NCI-H526 treated with DMSO at 0.1 percent for 48 hours (cell line): ENCODE measurements at places on chromosomes 11 and 22.

DNA sequence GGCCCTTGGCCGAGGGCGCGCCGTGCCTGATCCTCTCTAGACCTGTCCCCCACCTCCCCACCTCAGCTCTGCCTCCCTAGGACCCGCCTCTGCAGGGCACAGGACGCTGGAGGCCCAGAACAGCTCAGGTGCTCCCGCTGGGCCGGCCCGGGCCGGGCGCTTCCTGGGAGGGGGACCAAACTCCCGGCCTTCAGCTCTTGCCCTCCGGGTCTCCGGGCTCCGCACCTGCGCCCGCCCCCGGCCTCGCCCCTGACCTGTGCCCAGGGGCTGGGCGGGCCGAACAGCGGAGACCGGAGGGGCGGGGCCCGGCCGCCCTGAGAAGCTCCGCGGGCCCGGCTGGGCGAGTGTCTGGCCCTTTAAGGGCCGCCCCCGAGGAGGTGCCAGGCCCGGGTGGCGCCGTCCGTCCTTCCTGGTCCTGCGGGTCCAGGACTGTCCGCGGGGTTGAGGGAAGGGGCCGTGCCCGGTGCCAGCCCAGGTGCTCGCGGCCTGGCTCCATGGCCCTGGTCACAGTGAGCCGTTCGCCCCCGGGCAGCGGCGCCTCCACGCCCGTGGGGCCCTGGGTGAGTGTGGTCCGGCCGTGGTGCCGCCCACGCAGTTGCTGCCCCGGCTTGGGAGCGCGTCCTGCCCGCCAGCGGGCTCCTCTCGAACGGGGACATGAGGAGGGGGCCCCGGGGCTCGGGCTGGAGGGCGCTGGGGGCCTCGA is at the start of gene SSH3:
Gene SSH3, plus strand, starts transcription at position 399 of the 703 bp plus-strand sequence. Its CDS starts 96 bp downstream, at position 495.
- DNase-seq: peak; percentile 60

DNA sequence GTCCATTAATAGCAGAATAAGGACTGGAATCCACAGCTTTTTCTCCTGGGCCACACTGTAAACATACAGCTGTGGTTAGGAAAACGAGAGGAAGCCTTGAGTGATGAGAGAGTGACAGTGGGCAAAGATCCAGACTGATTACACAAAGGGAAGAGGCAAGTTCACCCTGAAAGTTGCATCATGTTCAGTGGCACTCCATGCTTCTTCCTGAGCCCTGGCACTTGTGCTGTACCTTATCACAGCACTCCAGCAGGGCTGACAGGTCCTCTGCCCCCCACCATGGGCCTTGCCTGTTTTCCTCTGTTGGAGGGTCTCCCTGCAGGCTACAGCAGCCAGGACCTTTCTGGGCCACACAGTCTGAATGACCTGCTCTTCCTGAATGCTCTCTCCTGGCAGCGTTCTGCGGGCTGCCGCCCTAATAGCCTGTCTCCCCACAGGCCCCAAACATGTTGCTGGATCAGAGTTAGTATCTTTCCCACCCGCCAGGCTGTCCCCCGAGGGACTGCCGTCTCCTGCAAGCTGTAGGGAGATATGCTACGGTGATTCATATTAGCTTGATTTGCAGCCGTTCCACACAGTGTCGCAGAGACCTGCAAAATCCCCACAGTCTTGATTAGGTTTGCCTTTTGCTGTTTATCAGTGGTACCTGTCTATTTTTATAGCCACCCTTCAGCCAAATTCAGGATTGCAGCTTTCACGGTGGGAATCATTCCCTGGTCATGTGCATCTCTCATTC is 60.2 kb downstream of the NTM start:
- DNase-seq: no peak

- no peak for DNase-seq
Observed at GRCh38 chr11:79030448-79030847, 410.4 kb downstream of the TENM4 start.

- no peak for DNase-seq
Observed at GRCh38 chr22:27218012-27218920, 560.9 kb downstream of the MIAT start.

- DNase-seq: no peak
Observed at GRCh38 chr11:64378335-64378880, 19.4 kb downstream of the RPS6KA4 start.

GRCh38 chr22:48750826-48751440 is 1076.7 kb downstream of the BRD1 start:
- DNase-seq: no peak

- no peak for DNase-seq
Observed at GRCh38 chr11:9070749-9071491, 20.5 kb downstream of the SCUBE2 start.

DNA sequence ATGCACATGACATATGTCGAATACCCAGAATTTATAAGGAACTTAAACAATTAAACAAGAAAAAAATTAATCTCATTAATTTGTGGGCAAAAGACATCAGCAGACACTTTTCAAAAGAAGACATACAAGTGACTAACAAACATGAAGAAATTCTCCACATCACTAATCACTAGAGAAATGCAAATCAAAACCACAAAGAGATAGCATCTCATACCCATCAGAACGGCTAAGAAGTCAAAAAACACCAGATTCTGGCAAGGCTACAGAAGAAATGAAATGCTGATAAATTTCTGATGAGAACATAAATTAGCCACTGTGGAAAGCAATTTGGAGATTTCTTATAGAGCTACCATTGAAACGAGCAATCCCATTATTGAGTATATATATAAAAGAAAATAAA is 210.6 kb upstream of the LUZP2 start:
- no peak for DNase-seq

DNA sequence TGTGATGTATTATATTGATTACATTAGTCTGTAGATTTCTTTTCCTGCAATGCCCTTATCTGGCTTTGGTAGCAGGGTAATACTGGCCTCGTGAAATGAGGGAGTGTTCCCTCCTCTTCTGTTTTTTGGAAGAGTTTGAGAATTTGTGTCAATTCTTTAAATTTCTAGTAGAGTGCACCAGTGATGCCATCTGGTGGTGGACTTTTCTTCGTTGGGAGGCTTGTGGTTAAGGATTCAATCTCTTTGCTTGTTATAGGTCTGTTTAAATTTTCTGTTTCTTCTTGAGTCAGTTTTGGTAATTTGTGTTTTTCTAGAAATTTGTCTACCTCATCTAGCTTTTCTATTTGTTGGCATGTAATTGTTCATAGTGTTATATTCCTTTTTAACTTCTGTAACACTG is 18.9 kb downstream of the SHANK3 start:
- DNase-seq: no peak

DNA sequence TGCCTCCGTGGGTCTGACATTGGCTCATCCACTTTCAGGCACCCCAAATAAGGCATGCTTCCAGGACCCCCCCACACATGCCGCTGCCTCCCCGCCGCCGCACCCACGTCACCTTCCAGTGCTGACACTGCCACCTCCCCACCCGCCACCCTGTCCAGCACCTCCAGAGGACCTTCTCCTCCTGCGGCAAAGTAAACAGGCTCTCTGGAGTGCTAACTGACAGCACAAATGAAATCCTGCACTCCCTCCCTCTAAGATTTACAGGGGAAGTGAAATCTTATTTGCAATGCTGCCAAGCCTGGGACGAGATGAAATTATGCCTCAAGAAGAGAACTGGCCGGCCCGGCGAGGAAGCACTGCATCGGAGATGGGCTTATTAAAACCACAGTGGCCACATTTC is 35.3 kb downstream of the MACROD1 start:
- DNase-seq: no peak

- DNase-seq: no peak
Observed at GRCh38 chr11:119218141-119218878, 12.2 kb downstream of the CBL start.

DNA sequence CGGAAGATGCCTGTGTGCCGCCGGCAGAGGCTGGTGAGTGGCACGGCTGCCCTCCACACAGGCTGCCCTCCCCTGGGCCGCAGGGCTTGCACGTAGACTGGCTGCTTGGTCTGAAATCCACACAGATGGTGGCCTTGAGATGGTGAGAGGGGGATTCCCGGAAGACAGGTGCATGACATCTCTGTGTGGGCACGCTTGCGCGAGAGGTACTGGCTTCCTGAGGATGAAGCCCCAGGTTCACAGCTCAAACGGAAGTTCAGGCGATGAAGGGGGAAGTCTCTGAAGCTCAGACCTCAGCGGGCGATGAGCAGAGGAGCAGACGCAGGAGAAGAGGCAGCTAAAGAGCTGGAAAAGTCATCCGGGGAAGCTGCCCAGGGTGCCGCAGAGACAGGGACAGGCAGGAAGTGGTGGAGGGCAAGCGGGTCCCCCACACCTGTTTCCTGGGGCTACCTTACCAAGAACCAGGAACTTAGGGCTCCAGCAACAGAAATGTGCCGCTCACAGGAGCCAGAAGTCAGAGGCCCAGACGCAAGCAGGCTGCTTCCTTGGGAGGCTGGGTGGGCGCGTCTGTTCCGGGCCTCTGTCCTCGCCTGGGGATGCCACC is 7.2 kb downstream of the CRELD2 start:
- DNase-seq: no peak

DNA sequence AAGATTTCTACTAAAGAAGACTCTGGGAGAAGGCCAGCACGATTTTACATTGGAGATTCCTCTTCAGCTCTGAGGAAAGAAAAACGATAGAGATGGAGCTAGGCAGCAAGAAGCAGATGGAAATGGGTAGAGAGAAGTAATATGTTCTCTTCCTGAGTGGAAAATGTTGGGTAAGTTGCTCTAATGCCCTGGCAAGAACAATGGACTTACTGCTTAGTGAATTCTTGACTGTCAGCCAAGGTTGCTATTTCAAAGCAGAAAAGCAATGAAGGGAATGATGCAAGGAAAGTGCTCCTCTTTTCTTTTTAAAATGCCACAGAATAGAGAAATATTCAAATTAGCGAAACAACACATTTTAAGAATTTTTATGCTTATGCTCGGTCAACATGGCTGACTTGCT is 38.4 kb upstream of the CWF19L2 start:
- DNase-seq: no peak

DNA sequence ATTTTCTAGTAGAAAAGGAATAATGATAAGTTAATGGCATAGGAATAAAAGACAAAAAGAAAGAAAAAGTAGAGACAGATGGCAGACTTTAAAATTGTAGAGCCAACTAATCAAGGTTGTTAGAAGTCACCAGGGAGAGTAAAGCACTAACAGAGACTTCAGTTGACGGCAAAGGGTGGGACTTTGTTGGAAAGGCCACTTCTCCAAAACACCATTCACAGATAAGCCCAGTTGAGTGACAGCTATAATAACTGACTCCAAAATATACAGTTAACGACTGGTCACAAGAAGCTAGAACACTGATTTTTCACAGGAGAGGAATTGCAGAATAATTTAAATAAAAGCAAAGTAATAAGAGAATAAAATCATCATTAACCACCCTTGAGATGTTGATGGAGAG is 16.0 kb upstream of the SOX6 start:
- DNase-seq: no peak

DNA sequence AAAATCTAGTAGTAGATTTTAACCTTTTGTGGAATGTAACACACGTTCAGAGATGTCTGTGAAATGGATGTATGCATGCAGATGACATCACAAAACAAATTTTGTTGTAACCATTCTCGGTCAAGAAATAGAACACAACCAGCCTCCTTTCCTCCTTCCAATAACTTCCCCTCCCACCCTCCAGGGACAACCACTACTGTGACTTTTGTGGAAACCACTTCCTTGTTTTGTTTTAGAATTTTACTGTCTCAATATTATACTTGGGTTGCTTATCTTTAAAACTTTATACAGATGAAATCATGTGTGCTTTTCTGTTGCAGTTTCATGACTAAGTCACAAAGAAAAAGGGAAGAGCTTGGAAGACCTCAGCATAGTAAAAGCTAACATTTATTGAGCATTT is 189.4 kb upstream of the NCAM1 start:
- no peak for DNase-seq

DNA sequence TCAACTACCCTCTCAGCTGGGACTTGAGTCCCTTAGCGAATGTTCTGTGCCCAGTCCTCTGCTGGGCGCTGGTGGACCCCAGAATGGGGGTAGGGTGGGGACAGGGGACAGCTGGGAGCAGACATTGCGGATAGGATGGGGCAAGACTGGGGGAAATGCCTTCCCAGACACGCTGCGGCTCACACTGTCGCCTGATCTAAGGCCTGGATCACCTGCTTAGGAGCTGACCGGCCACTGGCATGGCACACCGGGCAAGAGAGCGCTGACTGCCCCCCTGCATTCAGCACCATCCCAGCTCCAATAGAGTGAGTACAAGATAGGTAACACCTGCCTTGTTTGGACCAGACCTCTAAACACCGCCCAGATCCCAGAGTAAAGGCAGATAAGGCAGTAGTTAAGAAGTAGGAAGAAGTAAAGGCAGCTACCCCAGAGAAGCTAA is 1.4 kb downstream of the ARVCF start:
- DNase-seq: no peak

GRCh38 chr11:20125927-20126326 is 34.3 kb downstream of the DBX1 start:
- DNase-seq: no peak

DNA sequence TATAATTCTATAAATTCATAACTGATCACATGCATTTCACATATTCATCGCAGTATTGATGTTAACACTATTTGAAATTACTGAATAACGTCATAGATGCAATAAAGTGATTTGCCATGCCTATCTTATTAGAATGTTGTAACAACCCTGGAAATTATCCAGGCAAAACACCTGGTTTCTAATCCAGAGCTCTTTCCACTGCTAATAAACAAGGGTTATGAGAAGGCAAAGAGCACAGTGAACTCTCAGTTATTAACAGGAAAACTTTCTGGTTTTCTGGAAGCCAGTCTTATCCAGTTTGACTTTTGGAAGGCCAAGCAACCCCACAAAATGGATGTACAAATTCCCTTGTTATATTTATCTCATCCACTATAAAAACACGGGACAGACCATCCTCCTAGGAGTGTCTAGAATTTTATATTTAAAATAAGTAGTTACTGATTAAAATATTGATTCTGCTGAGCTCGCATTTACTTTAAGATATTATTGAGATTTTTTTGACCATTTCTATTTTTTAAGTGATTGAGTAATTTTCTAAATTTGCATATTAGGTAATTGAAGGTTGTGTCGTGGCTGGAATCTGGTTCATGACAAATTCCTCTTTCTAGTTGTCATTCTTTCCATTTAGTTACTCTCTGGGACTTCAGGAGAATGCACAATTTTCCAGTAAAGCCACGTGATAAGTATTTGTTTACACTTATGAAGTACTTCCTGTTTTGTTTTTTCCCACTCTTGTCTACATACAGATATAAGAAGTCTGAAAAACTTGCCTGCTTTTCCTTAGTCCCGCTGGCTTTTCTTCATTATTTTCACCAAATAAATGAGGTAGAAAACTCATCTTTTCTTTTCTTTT is 47.9 kb downstream of the DCUN1D5 start:
- no peak for DNase-seq

GRCh38 chr11:47980907-47981621 is 705 bp downstream of the PTPRJ start:
- DNase-seq: peak; percentile 27

GRCh38 chr11:73875380-73875779 is 1.3 kb downstream of the COA4 start:
- DNase-seq: no peak

- peak; percentile 30 for DNase-seq
Observed at GRCh38 chr22:50705219-50705691, 32.6 kb downstream of the SHANK3 start.

DNA sequence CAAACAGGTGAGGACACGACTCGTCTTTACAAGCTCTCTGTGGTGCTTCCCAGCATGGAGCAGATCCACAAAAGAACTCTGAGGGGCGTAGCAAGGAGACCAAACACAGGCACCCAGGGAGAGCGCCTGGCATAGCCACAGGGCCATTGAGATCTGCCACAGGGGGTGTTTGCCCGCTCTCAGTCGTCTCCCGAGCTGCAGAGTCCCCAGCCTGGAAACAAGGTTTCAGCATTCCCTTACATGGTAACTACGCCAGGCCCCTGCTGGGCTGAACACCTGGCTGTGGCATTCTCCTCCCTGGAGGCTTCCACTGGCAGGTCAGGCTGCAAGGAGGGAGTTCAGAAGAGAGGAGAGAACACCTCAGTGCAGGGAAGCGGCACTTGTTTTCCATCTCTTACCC is 962.1 kb downstream of the NTM start:
- DNase-seq: no peak
